ENCODE measurements at places on chromosomes 7 and 10.

DNA sequence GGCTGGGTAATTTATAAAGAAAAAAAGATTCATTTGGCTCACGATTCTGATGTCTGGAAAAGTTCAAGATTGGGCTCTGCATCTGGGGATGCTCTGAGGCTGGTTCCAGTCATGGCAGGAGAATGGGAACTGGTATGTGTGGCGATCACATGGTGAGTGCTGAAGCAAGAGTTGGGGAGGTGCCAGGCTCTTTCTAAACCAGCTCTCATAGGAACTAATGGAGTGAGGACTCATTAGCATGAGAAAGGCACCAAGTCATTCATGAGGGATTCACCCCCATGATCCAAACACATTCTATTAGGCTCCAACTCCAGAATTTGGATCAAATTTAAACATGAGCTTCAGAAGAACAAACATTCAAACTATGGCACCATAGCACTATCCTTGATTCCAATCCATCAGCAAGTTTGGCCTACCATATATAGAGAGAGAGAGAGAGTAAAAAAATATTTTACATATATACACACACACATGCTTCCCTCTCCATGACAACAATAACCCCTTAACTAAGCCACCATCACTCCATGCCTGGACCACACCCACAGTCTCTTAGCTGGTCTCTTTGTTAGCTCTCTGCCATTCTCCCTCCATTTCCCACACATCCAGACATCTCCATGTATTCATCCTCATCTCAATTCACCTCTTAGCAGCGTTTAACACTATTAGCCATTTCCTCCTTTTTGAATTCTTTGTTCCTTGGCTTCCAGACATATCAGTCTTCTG is 57.9 kb downstream of the NPY start:
- no peak for DNase-seq

DNA sequence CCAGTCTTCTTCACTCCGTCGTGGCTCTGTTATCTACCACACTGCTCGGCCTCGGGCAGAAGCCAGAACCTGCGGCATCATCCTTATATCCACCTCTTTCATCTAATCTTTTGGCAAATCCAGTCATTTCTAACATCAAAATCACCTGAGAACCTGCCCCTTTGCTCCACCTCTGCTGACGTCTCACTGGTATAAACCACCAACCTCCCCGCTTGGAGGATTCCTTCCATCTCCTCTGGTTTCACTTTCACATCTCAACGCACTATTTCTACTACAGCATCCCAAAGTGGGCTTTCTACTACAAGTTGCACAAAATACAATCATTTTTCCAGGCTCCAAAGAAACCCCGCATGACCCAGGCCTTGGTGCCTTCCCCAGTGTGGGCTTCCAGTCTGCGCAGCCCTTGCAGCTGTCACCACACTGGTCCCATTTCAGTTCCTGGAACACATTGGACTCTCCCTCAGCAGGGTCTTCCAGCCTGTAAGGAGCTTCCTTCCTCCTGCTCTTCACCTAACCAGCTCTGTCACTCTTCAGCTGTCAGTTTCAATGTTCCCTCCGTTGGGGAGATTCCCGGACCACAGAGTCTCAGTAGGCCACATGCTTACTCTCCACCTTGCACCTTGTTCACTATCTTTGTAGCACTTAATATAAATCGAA is 85.0 kb downstream of the PRKCQ start:
- DNase-seq: no peak

GRCh38 chr10:122484276-122485060 is 23.1 kb downstream of the HTRA1 start:
- no peak for DNase-seq

DNA sequence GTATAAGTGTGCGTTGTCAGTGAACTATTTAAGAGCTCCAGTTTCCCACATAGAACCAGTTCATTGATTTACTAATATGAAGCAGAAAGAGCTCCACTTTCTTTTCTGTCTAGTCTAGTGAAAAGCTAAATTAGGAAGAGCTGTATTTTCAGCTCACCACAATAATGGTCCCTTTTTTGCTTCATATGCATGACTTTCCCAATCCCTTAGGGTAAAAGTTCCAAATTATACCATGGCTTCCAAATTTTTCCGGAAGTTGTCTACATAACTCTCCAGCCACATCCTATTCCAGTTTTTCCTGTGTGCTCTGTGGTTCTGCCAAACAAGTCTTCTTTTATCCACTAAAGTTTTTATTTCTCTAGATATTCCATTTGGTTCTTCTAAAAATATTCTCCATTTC is 685.2 kb downstream of the REEP3 start:
- DNase-seq: no peak

DNA sequence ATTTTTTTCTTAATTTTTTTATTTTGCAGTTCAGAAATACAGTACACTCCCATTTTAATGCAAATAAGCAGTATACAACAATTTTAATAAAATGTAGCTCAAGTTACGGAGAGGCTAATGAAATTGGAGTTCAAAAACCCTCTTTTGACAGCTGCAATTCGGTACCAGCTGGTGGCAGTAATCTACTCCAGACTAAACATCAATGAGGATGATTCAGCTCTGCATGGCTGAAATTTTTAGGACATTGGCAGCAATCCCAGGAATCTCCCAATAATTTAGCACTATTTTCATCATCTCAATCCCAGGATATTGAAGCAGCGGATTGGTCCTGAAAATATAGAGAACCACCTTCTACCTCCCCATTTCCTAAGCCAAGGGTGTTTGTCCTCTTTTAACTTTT is 278.8 kb downstream of the CACNA2D1 start:
- DNase-seq: peak; percentile 84

DNA sequence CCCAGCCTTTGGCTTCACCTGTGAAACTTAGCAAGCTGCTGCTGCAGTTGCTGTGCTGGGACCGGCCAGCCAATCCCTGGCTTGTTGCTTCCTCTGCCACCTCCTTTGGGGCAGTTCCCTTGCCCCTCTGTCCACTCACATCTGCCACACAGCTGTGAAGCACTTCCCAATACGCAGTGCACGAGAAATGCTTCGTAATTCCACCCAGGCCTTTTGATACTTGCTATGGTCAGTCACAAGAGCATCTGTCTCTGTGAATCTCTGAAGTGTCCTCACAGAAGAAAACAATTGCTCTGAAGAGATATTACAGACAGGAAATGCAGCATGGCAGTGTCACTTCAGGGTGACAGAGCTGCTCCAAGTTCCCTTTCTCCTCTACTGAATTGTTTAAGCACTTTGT is 208.5 kb downstream of the PTEN start:
- DNase-seq: no peak

DNA sequence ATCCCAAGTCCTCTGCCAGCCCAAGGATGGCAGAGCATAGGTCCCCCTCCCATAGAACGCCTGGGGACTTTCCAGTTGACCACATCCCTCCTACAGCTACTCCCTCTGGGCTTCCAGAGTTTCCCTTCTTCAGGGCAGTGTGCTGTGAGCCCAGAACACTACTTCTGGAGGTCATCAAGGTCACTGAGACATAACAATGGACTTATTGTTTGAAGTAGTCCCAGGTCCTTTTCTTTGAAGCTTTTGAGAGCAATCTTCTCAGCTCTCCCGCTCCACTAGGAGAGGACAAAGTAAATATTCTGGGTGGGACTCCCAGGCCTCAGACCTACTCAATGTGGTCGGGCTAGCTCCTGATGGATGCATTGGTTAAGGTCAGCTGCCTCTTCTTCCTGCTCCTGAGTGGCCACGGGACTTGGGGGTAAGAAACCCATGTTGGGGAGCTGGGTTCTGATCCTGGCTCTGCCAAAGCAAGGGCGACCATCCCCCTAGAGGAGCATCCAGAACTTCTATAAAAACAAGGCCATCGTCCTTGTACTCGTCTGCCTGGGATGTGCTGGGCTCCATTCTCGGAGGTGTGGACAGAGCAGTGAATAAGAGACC is 83.5 kb upstream of the DDC start:
- DNase-seq: no peak

DNA sequence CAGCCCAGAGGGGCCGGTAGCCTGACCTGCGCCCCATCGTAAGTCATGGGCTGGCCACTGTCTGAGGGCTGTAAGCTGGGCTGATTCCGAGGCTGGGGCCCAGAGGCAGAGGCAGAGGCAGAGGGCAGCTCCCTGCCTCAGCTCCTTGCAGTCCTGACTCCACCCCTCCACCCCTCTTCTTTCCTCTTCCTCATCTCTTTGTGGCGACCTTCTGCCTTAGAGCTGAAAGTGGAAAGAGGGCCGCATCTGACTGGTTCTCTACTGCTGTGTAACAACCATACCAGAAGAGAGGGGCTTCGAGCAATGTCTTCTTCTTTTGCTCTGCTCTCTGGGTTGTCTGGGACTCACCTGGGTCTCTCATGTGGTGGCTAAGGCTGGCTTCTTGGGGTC is 179.1 kb downstream of the RPS24 start:
- DNase-seq: no peak

GRCh38 chr10:72692744-72692993 is 726 bp downstream of the MCU start:
- no peak for DNase-seq

DNA sequence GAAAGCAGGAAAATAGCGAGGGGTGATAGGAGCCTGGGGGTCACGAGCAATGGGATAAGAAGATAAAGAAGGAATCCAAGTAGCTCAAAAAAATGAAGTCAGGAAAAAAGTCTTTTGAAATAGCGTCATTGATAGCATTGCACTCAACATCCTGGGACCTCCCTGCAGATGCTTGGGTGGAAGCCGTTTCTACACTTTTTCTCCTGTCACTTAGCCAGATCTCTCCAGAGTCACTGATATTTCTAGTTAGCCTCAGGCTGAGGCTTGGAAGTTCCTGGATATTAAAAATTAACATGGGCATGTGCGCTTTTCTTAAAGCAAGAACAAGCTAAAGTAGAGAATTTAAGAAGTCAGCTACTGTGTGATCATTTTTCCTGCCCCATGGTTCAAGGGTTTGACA is 39.5 kb upstream of the CHST15 start:
- DNase-seq: no peak

DNA sequence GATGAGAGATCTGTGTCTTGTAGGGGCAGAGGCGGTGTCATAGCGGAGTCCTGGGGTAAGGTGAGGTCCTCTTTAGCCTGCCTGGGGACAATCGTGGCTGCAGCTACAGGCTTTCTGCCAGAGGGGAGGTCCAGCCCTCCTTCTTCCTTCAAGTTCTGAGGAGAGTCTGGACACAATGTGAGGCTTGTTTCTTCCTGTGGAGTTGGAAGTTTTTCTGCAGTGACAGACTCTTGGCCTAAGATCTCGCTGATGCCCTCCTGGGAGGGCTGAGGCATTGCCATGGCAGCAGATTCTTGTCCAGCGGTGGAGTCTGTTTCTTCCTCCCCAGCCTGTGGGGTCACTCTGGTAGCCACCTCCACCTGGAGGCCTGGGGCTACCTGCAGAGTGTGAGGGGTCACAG is 4.4 kb downstream of the NACAD start:
- DNase-seq: no peak

- no peak for DNase-seq
Measured at GRCh38 chr10:130350996-130351395, 214.8 kb downstream of the GLRX3 start.

GRCh38 chr7:8436965-8437364 is 3.6 kb downstream of the NXPH1 start:
- no peak for DNase-seq

DNA sequence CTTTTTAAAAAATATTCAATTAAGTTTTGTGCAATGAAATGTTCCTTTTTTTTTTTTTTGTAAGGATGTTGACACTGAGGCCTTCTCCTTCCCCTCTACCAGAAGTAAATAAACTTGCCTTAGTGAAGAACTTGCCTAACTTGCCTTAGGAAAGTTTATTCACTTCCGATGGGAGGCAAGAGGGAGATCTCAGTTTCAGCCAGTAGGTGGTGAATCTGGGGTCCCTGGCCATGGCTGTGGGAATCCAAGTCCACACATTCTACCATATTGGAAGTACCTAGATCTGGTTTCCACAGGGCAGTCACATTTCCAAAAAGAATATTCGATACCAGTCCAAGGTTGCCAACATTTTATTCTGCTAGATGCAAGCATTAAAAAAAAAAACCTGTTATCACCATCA is 270.9 kb downstream of the CCSER2 start:
- no peak for DNase-seq

DNA sequence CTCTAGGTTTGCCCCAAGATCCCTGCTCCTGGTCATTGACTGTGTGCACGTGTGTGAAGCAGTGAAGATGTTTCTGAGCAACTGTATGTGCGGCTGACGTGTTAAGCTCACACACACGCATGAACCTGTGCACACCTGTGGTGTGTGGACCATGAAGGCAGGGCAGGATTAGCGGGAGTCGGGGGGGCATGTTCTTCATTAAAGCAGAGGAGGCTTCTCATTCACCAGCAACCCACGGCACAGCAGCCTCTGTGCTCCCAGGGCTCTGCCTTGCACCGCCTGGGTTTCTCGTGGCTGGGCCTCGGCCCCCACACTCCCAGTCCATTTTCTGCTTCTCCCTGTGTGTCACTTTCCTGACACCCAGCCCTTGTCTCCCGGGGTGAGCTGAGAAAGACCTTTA is 824 bp upstream of the TACR2 start:
- DNase-seq: no peak

DNA sequence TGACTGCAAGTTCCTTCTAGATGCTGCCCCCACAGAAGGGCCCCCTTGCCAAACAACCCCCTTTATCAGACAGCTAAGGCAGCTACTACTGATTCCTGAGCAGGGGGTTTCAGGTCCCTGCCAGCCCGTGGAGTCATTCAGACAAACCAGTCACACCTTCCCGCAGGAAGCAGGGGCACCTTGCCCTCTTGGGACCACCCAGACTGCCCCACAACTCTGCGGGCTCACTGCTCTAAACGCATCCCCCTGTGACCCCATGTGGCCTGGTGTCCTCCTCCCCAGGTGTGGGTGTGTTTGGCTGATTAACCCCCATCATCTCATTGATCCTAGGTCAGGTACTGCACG is 298.9 kb downstream of the TCERG1L start:
- no peak for DNase-seq

- DNase-seq: no peak
Measured at GRCh38 chr7:44094883-44095592, 9.1 kb upstream of the AEBP1 start.

DNA sequence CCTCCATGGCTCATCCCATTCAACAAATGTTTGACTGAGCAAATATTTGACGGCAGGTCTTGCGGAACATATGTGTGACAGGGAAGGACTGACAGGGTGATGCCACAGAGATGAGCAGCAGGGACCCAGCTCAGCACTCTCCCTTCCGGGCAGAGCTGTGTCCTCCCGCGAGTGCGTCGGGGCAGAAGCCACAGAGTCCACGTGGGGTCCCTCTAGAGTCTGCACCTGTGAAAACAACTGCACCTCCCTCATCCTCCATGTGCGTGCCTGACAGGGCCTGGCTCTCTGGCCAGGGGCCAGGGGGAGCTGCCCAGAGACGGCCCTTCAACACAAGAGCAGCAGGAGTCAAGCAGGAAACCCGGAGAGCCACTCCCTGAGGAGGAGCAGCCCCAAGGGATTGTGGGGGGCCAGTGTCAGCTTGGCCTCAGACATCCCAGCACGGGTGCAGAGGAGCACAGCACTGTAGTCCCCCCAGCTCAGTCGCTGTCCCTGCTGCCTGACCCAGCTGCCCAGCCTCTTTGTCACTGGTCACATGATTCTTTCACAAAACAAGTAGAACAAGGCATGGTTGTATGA is 83.6 kb upstream of the TMEM72 start:
- DNase-seq: no peak

Measured in fibroblast of skin of back (primary cell).